ENCODE measurements at places on chromosomes 4 and X. TPM values are rescaled to one million over a fixed set of nuclear protein-coding genes. Genes with fewer than 3 reads are reported as not detected.
A peak's percentile ranks its signal among the peaks of the same experiment; 100 is the strongest.

DNA sequence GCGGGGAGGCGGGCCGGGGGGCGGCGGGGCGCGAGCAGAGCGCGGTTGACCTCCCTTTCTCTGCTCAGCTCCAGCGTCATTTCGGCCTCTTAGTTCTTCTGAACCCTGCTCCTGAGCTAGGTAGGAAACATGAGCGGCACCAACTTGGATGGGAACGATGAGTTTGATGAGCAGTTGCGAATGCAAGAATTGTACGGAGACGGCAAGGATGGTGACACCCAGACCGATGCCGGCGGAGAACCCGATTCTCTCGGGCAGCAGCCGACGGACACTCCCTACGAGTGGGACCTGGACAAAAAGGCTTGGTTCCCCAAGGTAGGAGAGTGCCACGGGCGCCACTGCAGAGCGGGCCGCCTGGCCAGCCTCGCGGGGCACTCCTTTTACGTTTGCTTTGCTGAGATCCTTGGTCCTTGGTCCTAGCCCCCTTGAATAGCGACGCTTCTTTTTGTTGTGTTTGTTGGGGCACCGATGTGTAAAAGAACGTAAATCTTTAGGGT, at the start of gene HTATSF1:
TSS of gene HTATSF1 (plus strand) at position 37 of the 497 bp plus-strand sequence. CDS start at position 130, 93 bp downstream.
- DNase-seq, result no peak

- peak; percentile 82 for DNase-seq
These were observed at the start of gene NAP1L3 for GRCh38 chrX:93673056-93673868. TSS of gene NAP1L3 (minus strand) at chrX:93673578. CDS start at chrX:93673304, 274 bp downstream.

RIBC1 gene
- 0.71 TPM for total RNA-seq

TBL1X gene
- total RNA-seq, result 15.5 TPM

DNA sequence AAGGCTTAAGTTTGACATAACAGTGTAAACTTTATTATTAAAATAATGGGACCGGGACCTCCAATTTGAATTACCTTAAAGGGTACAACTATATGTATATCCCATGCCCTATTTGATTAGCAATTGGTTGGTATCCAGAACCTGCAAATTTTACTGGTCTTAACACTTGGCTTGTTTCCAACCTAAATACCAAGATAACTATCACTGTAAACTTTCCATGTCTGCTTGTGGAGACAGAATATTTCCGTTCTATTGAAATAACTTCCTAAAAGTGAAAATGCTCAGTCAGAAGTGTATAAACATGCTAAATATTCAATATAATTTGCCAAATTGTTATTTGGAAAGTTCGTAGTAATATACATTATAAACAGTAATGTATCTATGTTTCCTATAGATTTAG, 154.0 kb downstream of the TMEM47 start:
- DNase-seq, result no peak

GLRB gene
- 10.0 TPM for total RNA-seq

GRCh38 chr4:53055274-53055673, 193.2 kb downstream of the RASL11B start:
- no peak for DNase-seq

GRCh38 chr4:125168531-125168930, 146.2 kb upstream of the FAT4 start:
- no peak for DNase-seq

SLC16A2 gene
- total RNA-seq, result 17.7 TPM

DNA sequence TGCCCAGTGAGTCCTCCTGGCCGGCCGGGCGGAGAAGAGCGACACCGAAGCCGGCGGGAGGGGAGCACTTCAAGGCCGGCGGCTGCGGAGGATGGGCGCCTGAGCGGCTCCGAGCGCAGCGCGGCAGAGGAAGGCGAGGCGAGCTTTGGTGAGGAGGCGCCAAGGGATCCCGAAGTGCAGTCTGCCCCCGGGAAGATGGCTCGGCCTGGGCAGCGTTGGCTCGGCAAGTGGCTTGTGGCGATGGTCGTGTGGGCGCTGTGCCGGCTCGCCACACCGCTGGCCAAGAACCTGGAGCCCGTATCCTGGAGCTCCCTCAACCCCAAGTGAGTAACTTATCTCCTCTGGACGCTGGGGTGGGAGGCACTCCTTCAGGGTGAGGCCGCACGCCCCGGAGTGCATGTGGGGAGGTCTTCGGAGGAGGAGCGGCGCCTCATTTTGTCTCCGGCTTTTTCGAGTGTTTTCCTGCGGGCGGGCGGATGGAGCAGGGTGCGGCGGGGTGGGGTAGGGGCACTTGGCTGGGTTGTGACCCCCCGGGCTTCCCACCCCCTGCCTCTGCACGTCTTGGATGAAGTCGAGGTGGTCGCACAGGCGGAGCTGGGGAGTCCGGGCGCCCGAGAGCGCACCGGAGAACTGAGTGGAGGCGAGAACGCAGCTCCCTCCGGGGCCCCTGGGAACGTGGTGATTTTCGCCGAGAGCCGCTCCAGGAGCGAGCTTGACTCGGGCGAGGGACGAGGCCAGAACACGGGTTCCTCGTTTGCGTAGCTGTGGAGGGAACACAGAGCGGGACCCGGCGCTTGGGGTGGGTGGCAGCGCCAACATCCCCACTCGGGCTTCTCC, 979 bp downstream of the EFNB1 start:
- peak; percentile 75 for DNase-seq

- no peak for DNase-seq
These were observed 164.9 kb downstream of the RNF150 start for GRCh38 chr4:140968371-140968770.

HMX1 gene
- total RNA-seq, result not detected

DNA sequence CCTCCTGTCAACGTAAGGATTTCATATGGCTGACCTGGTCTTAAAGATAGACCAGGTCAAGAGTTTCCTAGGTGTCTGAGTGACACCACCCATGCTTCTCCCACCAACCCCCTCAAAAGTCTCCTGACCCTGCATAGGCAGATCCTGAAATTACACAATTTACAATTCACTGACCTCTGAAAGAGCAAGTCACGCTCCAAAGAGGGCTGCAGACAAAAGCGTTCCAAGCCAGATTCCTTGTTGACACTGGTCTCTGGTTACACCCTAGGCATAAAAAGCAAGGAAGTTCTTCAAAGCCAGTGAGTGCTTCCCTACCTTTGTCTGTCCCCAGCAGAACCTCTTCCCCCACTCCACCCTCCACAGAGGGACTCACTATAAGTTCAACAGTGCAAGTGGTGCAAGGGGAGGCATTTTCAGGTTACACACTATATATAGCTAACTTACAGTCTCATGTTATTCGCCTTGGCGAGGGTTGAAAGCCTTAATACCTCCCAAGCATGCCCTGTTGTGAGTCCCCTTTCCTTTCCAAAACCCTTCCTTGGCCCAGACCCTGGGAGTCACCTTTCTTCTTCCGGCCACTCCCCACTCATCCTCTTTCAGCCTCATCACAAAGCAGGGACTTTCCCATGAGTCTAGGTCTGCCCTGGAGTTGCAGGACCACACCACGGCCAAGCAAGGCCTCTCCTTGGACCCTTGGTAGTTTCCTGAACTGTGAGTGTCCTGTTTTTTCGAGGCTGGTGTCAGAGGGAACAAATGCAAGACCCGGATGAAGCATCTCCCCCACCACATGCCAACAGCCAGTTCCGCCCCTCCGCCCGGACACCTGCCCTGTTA, 58.0 kb upstream of the KLF3 start:
- no peak for DNase-seq

DNA sequence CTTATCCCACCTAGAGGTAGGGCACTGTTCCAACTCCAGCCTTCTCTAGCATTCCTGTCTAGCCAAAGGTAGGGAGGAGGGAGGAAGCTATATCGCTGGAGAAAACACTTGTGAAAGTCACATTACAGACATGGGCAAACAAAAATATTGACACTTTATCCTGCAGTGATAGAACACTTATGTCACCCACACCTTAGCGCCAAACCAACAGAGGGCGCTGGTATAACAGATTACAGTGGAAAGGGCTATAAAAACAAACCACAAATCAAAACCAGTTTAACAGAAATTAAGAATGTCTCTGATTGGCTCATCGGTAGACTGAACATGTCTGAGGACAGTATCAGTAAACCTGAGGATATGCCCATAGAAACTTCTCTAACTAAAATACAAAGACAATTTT, 451.3 kb downstream of the TLL1 start:
- no peak for DNase-seq

TMPRSS11E gene
- not detected for total RNA-seq

DNA sequence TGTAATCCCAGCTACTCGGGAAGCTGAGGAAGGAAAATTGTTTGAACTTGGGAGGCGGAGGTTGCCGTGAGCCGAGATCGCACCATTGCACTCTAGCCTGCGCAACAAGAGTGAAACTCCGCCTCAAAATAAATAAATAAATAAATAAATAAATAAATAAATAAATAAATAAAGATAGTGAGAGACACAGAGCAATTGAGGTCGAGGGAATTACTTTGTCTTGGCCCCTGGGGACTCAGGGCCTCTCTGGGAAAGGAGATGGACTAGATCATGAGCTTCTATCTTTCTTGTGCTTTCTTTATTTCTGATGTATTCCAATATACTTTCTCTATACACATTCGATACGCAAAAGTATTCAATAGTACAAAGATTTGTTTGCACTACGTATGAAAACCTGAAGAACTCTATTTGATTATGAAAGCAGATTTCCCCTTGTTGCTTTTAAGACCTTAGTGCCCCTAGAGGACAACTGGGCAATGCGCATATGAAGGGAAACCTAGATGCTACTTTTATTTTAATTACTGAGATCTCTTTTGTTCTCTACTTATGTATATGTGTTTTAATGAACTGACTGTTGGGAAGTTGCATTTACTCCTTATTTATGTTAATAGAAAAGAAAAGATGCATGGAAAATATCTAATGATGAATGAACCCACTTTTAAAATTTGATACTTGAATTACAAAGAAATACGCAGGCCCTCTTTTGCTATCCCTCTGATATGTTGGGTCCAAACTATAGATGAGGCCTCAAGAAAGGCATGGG, 12.8 kb upstream of the ELOVL6 start:
- no peak for DNase-seq

DNA sequence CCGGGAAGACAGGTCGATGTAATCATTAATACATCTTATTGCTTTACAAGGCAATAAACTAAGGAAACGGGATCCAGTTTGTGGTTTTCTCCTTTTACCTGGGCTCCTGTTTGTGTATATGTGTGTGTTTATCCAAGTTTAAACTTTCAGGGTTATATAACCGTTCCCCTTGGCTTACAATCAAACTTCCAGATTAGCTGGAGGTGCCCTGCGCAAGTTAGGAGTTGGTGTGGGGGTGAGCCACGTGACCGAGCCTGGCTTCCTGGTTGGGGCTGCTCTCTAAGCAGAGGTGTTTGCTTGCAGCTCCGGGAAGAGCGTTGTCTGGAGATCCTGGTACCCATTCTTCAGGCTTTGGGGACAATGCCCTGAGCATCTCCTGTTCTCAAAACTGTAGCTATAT, 129.2 kb downstream of the FHDC1 start:
- DNase-seq, result no peak

GRCh38 chr4:6449746-6450369, 22.6 kb downstream of the PPP2R2C start:
- DNase-seq, result no peak

XAGE1A gene
- total RNA-seq, result not detected

DNA sequence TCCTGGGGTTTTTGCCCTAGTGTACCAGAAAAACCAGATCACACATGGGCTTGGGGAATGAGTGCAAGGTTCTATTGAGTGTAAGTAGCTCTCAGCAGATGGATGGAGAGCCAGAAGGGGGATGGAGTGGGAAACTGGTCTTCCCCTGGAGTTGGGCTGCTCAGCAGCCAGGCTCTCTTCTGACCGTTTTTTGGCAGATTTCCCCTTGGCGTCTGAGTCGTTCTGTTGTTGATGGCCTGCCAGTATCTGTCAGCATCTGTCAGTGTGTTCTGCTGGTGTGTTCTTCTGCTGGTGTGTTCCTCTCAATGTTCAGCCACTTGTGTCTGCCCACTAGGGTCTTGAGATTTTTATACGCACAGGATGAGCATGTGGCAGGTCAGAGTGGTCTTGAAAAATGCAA, 633.9 kb upstream of the CPEB2 start:
- peak; percentile 37 for DNase-seq

DNA sequence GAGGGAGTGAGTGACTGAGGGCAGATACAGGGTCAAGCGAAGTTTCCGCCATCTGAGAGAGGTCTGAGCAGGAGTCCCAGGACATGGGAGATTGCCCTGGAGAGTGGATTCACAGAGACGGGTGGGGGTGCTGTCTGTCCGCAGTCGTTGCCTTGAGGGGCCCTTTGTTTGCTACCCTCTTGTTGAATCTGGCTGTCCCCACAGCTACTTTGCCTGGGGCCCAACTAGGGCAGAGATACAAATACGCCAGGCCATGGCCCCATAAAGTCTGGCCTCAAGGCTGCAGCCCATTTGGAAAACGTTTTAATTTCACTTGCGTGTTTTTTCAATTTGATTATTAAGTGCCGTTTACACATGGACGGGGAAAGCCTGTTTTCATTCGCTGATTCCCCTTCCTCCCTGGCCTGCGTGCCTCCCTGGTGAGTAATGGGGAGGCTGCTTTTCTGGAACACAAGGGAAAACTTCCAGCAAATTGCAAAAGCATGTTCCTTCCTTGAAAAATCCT, 134.4 kb downstream of the SMIM20 start:
- DNase-seq, result peak; percentile 87

- DNase-seq, result no peak
These were observed 77.5 kb downstream of the HHIP start for GRCh38 chr4:144723471-144723870.

DNA sequence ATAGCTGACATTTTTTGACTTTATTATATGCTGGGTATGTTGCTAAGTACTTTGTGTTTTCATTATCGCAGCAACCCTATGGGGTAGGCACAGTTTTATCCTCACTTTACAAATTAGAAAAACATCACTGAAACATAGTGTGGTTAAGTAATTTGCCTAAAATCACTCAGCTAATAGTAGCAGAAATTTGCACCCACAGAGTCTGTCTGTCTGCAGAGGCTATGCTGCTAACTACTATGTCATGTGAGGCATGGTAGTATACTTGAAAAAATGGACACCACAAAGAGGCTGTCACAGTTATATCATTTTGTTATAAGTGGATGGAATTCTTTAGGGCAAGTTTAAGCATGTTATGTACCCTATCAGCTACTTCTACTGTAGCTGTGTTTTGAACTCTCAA, 69.0 kb downstream of the STAG2 start:
- DNase-seq, result no peak

BEX1 gene
- 13.2 TPM for total RNA-seq

MAGED4 gene
- 0.94 TPM for total RNA-seq

DNA sequence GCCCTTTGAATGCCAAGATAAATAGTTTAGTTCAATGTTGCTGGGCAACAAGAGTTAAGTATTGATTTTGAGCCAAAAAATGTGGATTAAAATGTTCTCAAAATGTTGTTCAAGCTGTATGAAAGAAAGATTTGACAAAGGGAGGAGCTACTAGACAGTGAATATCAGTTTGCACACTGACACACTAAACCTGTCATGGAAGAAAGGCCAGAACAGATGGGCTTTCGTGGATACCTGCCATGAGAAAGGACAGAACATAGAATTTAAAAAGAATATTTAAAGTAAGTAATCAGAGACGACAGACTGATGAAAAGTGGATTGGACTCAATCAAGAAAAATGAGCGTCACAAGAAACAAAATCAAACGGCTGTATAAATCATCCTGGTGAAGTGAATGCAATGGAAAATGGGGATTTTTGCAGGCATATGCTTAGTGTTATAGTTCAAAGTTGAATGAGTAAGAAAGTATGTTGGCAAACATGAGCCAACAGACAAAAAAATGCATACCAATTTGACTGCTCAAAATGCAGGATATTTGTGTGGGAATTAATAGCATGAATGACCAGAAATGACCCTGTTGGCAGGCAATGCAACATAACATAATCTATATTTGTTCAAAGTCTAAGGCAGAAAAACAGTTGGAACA, 7.4 kb downstream of the PCDH18 start:
- DNase-seq, result no peak
